ENCODE measurements at places on chromosomes 11 and 22.

GRCh38 chr22:36350751-36351594 lies 36.8 kb downstream of the MYH9 start:
- DNase-seq = peak; percentile 89

DNA sequence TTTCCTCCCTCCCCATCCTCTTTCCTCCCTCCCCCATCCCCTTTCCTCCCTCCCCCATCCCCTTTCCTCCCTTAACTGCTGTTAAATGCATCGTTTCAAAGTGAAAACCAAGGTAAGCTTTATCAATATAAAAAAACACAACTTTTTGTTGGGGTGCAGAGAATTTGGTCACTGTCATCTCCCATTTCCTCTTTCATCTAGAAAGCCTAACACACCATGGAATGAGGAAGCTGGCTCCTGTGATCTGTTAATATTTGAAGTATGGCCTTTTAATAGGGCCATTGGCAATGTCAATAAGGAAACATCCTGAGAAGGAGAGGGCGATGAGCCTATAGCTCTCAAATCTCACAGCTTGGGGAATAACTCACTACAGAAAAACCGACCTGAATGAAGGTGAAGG lies 7.0 kb downstream of the EXPH5 start:
- DNase-seq = no peak

GRCh38 chr22:46812034-46812605 lies 49.7 kb downstream of the TBC1D22A start:
- no peak for DNase-seq

DNA sequence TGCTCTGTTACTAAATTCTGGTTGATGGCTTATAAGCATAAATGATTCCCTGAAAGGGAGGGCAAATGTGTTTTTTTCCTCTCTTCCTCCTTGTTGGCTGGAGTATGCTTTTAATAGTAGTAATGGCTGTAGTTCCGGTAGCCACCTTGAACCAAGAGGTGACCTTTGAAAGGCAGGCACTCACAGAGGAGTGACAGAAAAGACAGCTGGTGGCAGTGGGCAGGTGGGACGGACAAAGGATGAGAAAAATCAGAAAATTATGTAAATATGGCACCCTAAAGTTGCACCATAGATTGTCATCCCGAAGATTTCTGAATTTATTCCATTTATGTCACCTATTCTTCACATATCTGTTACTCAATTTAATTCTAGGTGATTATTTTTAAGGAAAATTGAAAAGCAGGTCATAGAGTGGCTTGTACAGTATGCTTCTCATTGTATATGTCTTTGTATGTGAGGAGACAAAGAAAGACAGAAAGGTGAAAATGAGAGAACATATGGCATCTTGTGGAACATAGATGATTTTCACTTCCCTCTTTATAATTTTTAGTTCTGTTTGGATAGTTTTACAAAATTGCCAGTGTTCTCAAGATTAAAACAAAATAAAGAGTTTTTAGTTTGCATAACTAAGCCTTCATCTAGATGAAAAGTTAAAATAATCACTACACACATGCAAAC lies 17.0 kb downstream of the CASP12 start:
- no peak for DNase-seq

- DNase-seq = no peak
Measured at GRCh38 chr22:27310966-27311697, 490.4 kb downstream of the MN1 start.

DNA sequence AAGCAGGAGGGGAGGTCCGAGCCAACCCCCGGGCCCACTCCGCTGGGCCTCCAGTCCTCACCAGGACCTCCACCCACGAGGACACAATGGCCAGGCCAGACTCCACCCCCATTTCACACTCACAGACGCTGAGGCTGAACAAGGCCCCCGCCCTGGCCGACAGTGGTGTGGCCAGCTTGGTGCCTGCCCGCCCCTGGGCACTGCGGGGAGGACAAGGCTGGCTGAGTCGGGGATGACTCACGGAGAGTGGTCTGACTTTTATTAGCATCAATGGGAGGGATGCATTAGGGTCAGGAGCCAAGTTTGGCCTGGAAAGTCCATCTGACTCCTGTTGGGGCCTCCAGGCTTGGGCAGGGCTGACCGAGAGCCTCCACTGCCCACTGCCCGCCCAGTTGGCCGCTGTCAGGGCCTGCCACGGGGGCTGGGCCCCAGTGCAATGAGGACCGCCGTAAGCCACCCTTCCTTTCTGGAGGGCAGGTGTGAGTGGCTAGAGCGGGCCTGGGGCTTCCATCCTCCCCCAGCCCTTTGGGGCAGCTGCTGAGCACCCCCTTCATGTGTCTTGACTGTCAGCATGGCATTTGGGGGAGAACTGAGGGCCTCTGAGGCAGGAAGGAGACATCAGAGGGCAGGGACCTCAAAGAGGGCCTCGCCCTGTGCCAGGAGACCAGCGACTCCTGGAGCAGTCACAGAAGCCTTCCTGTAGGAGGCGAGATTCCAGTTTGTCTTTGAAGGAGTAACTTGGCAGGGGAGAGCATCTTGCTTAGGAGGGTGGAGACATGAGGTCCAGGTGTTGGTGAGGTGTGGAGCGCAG lies 10.6 kb downstream of the TSPAN32 start:
- DNase-seq = peak; percentile 29

DNA sequence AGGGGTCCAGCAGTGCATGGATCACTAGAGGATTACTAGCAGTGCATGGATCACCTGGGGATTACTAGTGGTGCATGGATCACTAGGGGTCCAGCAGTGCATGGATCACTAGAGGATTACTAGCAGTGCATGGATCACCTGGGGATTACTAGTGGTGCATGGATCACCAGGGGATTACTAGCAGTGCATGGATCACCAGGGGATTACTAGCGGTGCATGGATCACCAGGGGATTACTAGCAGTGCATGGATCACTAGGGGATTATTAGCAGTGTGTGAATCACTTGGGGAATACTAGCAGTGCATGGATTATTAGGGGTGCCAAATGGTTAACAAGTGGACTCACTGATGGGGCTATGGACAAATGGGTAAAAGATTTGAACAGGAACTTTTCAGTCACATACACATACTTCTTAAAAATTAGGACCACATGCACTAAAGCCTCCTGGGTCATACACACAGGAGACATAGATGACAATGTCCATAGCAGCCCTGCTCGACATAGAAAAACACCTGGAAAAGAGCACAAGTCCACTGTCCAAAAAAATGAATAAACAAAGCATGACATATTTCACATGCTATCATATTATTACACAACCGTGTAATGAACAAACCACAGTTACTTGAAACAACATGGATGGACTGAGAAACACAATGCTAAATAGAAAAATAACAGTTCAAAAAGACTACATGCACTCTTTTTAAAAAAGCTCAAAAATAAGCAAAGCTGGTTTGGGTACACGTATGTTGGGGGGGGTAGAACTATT lies 109.8 kb downstream of the CD44 start:
- DNase-seq = no peak

- no peak for DNase-seq
Measured at GRCh38 chr22:29342577-29343312, 27.2 kb upstream of the RASL10A start.

DNA sequence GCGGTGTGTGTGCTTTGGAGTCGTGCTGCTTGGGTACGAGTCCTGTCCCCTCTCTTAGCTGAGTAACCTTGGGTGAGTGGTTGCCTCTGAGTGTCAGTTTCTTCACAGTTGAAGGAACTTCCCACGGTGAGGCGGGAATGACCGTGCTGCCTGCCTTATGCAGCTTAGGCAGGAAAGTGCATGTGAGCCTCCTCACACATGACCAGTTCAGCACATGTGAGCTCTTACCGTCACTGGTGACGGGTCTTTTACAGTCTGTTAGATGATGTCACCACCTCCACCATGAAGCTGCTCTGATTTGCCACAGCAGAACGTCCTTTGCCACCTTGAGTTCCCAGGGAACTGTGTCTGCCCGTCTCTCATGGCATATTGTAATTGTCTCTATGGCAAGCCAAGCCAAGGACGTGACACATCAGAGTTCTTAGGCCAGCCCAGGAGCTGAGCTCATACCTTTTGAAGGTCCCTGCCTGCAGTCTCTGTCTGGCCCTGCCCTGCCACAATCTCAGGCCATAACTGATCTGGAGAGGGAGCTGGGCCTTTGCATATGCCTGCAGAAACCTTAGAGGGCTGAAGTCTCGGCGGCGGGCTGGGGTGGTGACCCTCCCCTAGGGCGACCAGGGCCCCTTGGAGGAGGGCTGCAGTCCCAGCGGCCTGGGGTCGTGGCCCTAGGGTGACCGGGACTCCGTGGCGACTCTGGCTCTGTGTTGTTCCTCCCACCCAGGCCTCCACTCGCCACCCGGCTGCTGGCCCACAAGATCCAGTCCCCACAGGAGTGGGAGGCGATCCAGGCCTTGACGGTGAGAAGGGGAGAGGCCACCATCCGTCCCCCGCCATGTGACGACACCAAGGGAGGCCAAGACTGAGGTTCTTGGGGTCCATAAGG lies 7.8 kb downstream of the GGA1 start:
- DNase-seq = no peak

DNA sequence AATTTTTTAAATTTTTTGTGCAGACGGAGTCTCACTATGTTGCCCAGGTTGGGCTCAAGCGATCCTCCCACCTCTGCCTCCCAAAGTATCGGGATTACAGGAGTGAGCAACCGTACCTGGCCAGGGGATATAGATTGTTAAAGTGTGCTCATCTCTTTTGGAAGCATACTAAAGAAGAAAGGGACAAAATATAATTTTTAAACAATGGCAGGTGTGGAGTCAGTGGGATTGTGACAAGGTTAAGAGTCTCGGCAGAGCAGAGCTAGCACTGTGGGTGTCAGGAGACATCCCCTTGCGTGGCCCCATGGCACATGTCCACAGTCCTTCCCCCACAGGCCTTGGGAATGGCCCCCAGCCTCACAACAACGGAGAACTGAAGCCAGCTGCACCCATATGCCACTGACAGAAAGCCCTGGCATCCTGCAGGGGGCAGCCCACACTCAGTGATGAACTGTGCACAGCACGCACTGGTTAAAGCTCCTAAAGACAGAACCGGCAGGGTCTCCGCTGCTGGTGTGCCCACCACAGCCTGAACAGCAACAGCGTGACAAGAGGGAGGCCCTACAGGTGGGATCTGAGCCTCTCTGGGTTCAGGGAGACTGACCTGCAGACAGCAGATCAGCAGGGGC lies 29.9 kb downstream of the SERPIND1 start:
- peak; percentile 50 for DNase-seq

DNA sequence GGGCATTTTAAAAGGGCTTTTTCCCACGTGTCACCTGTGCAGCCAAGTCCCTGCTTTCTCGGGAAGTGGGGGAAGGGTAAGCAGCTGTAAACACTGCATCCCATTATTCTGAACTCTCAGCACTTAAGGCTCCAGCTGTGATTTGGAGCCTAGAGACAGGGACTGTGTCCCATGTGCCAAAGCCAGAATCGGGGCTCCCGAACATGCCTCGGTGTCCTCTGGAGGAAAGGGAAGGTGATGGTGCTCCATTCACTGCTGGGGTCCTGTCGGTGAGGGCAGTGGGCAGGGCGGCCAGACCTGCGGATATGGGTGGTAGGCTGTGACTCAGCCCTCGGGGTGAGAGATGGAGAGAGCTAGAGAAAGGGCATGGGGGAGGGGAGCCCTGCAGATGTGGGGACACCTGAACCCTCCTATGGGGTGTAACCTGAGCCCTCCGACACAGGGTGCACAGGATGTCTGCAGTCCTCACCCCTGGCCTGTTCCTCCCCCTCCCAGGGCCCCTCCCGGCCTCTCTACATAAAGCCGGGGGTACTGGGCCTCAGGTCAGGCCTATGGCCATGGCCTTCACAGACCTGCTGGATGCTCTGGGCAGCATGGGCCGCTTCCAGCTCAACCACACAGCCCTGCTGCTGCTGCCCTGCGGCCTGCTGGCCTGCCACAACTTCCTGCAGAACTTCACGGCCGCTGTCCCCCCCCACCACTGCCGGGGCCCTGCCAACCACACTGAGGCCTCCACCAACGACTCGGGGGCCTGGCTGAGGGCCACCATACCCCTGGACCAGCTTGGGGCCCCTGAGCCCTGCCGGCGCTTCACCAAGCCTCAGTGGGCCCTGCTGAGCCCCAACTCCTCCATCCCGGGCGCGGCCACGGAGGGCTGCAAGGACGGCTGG lies 31.8 kb downstream of the CAPN1 start:
- DNase-seq = no peak

- no peak for DNase-seq
Measured at GRCh38 chr11:128512474-128512996, 74.8 kb downstream of the ETS1 start.

DNA sequence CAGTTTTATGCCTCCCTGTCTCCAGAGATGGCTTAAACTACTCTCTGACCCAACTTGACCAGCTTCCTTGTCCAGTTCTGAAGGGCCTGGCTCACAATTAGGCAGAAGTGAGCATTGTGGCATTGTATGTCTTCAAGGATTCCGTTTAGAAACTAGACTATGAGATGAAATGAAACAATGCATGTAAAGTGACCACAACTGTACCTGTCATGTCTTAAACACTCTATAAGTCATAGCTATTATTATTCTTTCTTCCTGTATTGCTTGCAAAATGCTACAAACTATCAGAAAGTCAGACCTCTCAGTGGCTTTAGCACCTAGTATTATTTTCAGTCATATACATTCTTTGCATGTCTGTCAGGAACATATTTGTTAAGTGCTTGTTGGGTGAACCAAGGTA lies 127.9 kb upstream of the MTMR2 start:
- DNase-seq = no peak

GRCh38 chr11:94144216-94144615 lies 15.6 kb downstream of the PANX1 start:
- peak; percentile 42 for DNase-seq

DNA sequence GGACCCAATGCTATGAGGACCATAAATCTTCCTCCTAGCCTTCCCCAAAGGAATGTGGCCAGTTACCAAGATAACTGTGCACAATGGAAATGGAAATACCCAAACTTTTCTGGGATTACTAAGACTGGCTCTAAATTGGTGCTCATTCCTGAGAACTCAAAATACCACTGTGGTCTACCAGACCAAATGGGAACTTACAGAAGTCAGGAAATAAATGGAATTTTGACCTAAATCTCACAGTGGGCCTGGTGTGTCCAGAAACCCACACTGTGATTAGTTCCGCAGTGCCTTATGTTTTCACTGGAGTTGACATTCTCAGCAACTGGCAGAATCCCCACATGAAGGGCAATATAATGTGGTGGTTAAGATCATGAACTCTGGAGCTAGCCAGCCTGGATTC lies 99.4 kb upstream of the ZC3H12C start:
- peak; percentile 28 for DNase-seq

- no peak for DNase-seq
Measured at GRCh38 chr11:69462106-69462951, 19.1 kb upstream of the LINC01488 start.

DNA sequence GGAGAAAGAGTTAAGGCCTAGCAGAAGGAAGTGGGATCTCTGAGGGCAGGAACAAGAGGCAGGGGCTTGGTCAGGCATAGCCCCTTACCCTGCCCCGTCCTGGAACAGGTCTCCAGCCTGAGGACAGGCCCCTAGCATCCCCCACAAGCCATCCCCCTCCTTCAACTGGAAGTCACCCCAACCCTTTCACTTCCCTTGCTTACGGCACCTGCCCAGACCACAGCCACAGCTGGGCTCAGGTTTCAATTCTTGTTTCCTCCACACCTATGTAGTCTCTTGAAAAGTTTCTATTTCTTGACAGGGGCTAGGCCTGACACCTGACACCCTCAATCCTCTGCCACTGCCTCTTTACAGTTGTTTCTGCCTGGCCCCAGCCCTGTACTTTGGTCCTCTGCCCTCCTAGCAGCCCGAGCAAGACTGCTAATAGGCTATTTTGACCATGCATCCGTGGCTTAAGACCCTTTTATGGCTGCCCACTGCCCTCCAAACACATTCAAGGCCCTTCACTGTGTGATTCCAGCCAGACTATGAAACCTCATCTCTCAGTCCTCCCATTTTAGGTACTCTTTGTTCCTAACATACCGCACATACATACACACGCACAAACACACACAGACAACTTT lies 10.9 kb upstream of the FCHSD2 start:
- no peak for DNase-seq

- DNase-seq = peak; percentile 53
Measured at GRCh38 chr22:38074181-38075104, 9.5 kb downstream of the SLC16A8 start.

Data from mesenchymal stem cell (in vitro differentiated cells and primary cell).